ENCODE measurements at places on chromosomes 11 and 22. TPM values are rescaled to one million over a fixed set of nuclear protein-coding genes. Genes with fewer than 3 reads are reported as not detected.

OVOL1 gene
- not detected for total RNA-seq

- H3K4me3 ChIP-seq = no peak overlapping the region
- H3K27me3 ChIP-seq = peaks cover 6% of the 10 kb centered on the region
- H3K4me1 ChIP-seq = no peaks in the 10 kb centered on the region
These were observed 5.9 kb upstream of the OR52L1 start for GRCh38 chr11:5992604-5993251.

- no peak overlapping the region for H3K27ac ChIP-seq
- H3K4me1 ChIP-seq = no peaks in the 10 kb centered on the region
- peaks cover 5% of the 10 kb centered on the region for H3K27me3 ChIP-seq
- H3K36me3 ChIP-seq = no peaks in the 10 kb centered on the region
- DNase-seq = no peak
These were observed 41.8 kb upstream of the ACCSL start for GRCh38 chr11:44005956-44006355.

TPBGL gene
- total RNA-seq = 0.06 TPM

RAB36 gene
- total RNA-seq = 0.27 TPM

DNA sequence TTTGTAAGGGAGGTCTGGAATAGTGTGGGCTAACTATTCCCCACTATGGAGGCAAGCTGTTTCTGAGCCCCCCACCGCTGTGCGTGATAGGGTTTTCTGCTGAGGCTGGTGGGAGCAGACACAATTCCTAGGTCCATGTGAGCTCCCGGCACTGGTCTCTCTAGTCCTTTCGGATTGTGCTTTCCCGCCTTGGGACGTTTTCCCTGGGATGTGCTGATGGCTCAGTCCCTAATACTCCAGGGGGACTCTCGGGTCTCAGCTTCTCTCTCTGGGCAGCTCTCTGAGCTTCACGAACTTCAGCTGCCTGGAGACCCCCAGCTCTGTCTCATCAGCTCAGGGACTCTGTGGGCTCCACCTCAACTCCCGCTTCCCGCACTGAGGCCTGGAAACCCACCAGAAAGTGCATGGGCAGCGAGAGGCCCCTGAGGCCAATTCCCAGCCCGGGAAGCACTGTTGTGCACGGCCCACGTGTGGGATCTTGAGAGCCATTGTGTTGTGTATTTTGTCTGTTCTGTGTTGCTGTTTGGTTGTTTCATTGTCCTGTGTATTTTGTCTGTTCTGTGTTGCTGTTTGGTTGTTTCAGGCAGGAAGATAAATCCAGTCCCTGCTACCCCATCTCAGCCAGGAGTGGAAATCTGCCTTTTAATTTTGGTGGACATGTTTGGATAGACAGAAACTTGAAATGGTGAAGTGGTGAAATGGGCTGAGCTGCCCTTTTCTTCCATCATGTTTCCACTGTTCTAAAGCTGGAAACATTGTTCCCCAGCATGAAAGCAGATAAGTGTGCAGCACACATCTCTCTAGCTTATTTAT is 12.7 kb upstream of the TNNT3 start:
- H3K27ac ChIP-seq = no peak overlapping the region
- no peaks in the 10 kb centered on the region for H3K4me1 ChIP-seq
- peaks cover 19% of the 10 kb centered on the region for H3K27me3 ChIP-seq
- H3K4me3 ChIP-seq = no peak overlapping the region

DNA sequence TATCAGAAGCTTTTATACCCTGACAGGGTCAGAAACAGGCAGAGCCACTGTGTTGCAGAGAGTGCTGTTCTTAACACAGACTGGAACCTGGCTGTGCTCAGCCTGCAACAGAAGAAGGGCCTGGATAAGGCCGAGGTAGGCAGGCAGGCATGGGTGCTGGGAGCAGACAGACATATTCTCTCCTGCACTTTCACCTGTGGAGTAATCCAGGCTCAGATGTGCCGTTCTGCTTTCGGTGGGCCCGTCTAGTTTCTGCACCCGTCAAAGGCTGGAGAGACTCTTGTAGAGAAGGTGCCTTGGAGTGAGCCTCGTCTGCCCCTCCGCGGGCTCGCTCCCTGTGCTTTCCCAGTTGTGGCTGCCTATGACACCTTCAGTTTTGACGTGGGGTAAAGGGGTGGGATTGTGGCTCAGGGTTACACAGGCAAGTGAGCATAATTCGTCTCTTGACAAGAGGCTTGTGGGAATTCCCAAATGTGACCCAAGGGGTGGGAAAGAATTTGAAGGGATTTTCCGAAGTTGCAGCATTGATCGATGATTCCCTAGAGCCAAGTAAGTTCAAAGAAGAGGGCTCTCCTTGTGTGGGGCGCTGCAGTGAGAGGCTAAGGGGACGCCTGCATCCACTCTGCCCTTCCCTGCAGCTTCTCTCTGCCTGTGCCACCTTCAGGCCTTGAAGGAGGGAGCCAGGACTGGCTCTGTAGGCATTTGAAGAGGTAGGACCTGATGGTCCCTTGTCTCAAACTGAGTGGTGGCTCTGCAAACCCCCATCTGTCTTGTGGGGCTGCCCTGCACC is 16.2 kb upstream of the ST3GAL4 start:
- DNase-seq = no peak
- peaks cover 27% of the 10 kb centered on the region for H3K4me1 ChIP-seq
- H3K36me3 ChIP-seq = peaks cover 17% of the 10 kb centered on the region
- peak overlapping the region; percentile 61 for H3K27ac ChIP-seq
- H3K27me3 ChIP-seq = no peaks in the 10 kb centered on the region

NECTIN1 gene
- 0.30 TPM for total RNA-seq

LMO1 gene
- total RNA-seq = not detected

- H3K4me3 ChIP-seq = no peak overlapping the region
- H3K27ac ChIP-seq = peak overlapping the region; percentile 80
- no peak for DNase-seq
- peaks cover 35% of the 10 kb centered on the region for H3K4me1 ChIP-seq
These were observed 10.2 kb downstream of the LRRC74B start for GRCh38 chr22:21055880-21056319.

- H3K27ac ChIP-seq = no peak overlapping the region
- H3K27me3 ChIP-seq = peaks cover 7% of the 10 kb centered on the region
- no peak overlapping the region for H3K4me3 ChIP-seq
These were observed 80.8 kb downstream of the ZC3H12C start for GRCh38 chr11:110173811-110174644.

GRCh38 chr22:26995235-26995634 is 337.8 kb downstream of the MIAT start:
- no peak overlapping the region for H3K4me3 ChIP-seq
- no peaks in the 10 kb centered on the region for H3K36me3 ChIP-seq
- H3K4me1 ChIP-seq = no peaks in the 10 kb centered on the region
- H3K27me3 ChIP-seq = no peaks in the 10 kb centered on the region
- no peak overlapping the region for H3K27ac ChIP-seq
- DNase-seq = no peak

DNA sequence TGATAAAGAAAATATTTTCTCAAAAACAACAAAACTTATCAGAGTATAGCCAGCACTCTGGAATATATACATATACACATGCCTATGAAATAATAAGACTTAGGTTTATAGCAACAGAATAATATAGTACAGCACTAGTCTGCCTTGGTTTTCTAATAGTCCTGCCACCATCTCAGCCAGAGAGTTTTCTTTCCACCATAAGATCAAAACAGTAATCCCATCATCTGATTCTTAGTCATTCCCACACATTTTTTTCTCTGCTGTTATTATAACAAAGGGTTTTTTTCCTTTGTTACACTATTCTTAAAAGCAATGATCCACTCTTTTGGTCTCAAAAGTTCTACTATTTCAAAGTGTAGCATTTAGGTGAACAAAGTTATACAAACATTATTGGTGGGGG is 15.1 kb downstream of the MTMR2 start:
- H3K27ac ChIP-seq = no peak overlapping the region
- no peaks in the 10 kb centered on the region for H3K36me3 ChIP-seq
- H3K4me1 ChIP-seq = peaks cover 3% of the 10 kb centered on the region
- H3K4me3 ChIP-seq = no peak overlapping the region

DNA sequence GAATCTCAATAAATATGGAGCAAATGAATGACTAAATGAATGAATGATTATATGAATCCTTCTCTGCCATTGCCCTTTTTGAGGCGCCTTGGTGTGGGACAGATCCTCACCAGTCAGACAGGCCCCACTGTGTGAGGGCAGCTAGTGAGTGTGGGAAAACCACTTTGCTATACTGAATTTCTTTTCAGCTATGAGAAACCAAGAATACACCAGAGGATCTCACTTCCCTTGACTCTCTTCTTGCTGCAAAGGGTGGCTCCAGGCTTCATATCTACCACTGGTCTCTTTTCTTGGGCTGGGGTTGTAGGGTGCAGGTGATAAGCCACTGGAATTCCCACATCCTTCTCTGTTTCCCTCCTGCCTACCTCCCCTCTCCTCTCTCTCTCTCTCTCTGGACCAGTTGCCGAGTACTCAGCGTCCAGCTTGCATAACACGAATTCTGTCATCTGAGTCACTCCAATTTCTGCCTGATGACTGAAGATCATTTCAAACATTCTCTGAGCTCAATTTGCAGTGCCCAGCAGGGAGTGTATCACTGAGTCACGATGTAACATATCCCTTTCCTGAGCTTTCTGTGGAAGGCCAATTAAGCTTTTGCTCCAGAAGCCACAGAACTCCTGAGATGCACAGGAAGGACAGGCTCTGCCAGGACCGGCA is 304.3 kb upstream of the NCAM1 start:
- DNase-seq = no peak
- no peaks in the 10 kb centered on the region for H3K4me1 ChIP-seq
- H3K36me3 ChIP-seq = no peaks in the 10 kb centered on the region
- no peak overlapping the region for H3K27ac ChIP-seq
- no peak overlapping the region for H3K4me3 ChIP-seq

DNA sequence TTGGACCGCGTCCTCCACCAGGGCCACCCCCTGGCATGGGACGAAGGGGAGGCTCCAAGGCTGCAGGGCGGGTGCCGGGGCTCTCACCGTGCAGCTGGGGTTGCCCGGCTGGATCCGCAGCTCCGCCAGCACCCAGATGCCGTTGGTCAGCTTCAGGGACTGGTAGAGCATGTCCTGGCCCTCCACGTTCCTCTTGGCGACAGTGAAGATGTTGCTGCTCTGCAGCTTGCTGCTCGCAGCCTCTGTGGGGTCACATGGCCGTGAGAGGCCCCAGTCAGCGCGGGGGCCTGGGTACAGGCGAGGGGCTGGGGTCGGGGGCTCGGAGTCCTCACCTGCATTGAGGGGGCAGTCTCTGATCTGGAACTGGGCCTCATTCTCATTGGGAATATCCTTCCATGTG is 14.8 kb upstream of the RASL10A start:
- H3K4me3 ChIP-seq = no peak overlapping the region
- H3K4me1 ChIP-seq = no peaks in the 10 kb centered on the region
- DNase-seq = no peak

All from activated CD4-positive, alpha-beta T cell treated with anti-CD3 and anti-CD28 coated beads, Interleukin-2, amount 10 ng/mL, durations not matched to agents 7 days and 5 days (primary cell).